Osteoblast (primary cell): ENCODE measurements at places on chromosomes 16 and 17.

GRCh38 chr17:42744283-42744805, 496 bp downstream of the EZH1 start:
- DNase-seq = peak; percentile 90
- peaks cover 7% of the 10 kb centered on the region for H3K27me3 ChIP-seq
- H3K27ac ChIP-seq = peak overlapping the region; percentile 73
- H3K4me3 ChIP-seq = peak overlapping the region; percentile 84
- peaks cover 18% of the 10 kb centered on the region for H3K4me1 ChIP-seq
- H3K36me3 ChIP-seq = no peaks in the 10 kb centered on the region

DNA sequence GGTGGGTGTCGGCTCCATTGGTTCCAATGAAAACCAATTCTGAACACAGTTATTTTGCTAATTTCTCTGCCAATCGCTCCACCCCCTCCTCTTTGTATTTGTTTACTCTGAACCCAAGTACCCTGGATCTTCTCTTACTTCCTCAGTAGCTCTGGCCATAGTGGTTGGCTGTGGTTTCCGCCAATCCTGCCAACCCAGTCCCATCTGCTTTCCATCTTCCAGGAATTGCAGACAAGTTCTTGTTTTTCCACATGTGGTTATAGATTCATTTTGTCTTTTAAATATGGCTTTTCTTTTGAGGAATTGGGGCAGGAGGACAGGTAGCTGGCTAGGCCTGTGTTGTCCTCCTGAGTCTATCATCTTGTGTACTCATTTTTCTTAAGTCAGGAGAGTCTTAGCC, 92.0 kb downstream of the CYLD start:
- DNase-seq = no peak
- H3K4me3 ChIP-seq = no peak overlapping the region
- no peaks in the 10 kb centered on the region for H3K27me3 ChIP-seq
- H3K4me1 ChIP-seq = no peaks in the 10 kb centered on the region
- no peak overlapping the region for H3K27ac ChIP-seq
- H3K36me3 ChIP-seq = no peaks in the 10 kb centered on the region

DNA sequence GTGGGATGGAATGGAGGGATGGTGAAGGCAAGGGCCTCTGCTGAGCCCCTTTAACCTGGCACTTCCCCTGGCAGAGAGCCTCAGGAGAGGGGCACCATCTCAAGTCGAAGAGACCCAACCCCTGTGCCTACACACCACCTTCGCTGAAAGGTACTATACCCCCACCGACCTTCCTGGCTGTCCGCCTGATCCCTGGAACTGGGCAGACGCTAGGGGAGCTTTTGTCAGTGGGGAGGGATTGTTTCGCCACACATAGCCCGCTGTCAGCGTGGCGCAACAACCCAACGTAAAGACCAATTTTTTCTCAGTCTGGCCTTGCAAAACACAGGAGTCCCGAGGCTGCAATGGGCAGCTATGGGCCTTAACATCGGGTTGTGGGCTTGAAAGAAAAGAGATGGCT, 3.1 kb downstream of the PPP1R1B start:
- no peak overlapping the region for H3K27ac ChIP-seq
- no peak overlapping the region for H3K4me3 ChIP-seq
- no peak for DNase-seq
- peaks cover 79% of the 10 kb centered on the region for H3K27me3 ChIP-seq

DNA sequence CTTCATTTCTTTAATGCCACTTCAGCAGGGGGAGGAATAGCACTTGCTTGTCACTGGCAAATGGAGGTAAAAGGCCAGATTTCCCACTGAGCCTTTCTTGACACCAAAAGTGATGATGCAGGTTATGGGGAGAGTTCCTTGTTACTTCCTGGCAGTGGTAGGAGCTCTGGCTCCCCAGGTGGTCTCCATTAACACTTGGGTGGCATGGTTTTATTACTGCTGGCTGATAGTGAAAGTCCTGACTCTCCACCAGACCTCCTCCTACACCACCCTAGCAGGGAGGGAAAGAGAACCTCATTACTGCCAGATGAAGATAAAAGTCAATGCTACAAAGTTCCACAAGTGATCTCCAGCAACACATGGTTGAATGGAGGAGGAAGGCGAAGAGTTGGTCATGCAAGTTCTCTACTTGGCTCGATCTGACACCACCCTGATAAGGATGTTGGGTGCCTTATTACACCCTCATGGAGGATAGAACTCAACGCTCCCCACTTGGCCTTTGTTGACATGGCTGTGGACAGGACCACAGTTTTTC, 152.7 kb upstream of the GNAO1 start:
- H3K27ac ChIP-seq = no peak overlapping the region
- no peak for DNase-seq
- H3K36me3 ChIP-seq = no peaks in the 10 kb centered on the region
- H3K4me1 ChIP-seq = no peaks in the 10 kb centered on the region
- no peaks in the 10 kb centered on the region for H3K27me3 ChIP-seq
- no peak overlapping the region for H3K4me3 ChIP-seq
